ENCODE measurements at places on chromosomes 2 and 18. TPM values are rescaled to one million over a fixed set of nuclear protein-coding genes. Genes with fewer than 3 reads are reported as not detected.

Gene HAAO
- 12.7 TPM for total RNA-seq

Gene GKN1
- total RNA-seq, result not detected

Gene UGT1A6
- total RNA-seq, result not detected

Gene SGPP2
- total RNA-seq, result 8.9 TPM

Gene ANKRD44
- 29.2 TPM for total RNA-seq

- no peak for DNase-seq
- no peaks in the 10 kb centered on the region for H3K36me3 ChIP-seq
- H3K4me1 ChIP-seq, result peaks cover 16% of the 10 kb centered on the region
- H3K27ac ChIP-seq, result no peak overlapping the region
These were observed 131.2 kb upstream of the SEC11C start for GRCh38 chr18:59008302-59008974.

GRCh38 chr2:45669032-45669486 lies 17.6 kb downstream of the PRKCE start:
- H3K4me1 ChIP-seq, result no peaks in the 10 kb centered on the region
- no peaks in the 10 kb centered on the region for H3K36me3 ChIP-seq
- no peak for DNase-seq
- no peaks in the 10 kb centered on the region for H3K27me3 ChIP-seq

Measured in spinal cord (tissue), 10 donors.